ENCODE measurements at places on chromosomes 11 and 22.

DNA sequence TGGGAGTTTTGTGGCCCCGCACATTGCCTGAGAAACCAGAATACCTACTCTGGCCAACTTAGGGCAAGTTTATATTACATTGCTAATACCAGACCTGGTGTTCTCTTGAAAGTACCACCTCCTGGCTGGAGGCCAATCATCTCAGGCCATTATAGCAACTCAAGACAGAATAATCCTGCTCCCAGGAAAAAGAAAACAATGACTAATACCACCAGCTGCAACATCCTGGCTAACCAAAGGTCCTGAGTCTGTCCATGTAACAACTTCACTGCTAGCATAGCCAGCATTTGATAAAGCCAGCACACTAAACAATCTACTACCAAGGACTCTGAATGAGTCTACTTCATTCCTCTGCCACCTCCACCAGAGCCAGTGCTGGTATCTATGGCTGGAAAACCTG lies 1298.7 kb upstream of the CNTN5 start:
- no peak for DNase-seq

GRCh38 chr11:133526790-133527189 lies 5.5 kb downstream of the OPCML start:
- DNase-seq = no peak

- no peak for DNase-seq
Observed at GRCh38 chr22:48835857-48836672, 991.6 kb downstream of the BRD1 start.

- DNase-seq = no peak
Observed at GRCh38 chr11:126538071-126538470, 182.6 kb downstream of the ST3GAL4 start.

GRCh38 chr11:9728058-9728457 lies 64.2 kb downstream of the SWAP70 start:
- DNase-seq = no peak

- DNase-seq = no peak
Observed at GRCh38 chr11:29962243-29962642, 54.6 kb downstream of the KCNA4 start.

All from adrenal gland (tissue), 19 donors.